Cortex of kidney (tissue), 1 donor: ENCODE measurements at places on chromosomes 11 and 22.

DNA sequence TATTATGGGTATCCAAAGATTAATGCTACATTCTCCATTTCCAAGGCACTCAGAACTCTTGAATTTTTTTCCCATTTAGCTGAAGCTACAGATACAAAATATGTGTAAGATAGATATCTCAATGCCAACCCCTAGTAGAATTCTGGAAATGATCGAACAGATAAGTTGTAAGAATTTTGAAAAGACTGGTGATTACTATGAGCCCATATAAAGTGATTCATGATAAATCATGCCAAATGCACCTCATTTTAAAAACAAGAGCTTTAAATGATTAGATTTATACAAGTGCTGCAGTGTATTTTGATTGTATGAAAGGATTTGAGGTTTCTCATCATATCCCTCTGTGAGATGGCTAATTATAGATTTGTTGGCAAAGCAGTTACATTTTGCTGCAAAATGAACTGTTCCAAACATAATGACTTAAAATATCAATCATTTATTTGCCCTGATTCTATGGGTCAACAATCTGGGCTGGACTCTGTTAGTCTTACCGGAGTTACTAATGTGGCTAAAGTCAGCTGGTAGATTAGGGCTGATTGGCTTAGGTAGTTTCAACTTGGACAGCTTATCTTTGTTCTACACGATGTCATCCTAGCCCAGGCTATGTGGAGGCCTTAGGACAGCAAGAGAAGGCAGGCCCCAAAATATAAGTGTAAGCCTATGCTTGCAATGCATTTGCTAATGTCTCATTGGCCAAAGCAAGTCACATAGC lies 3.4 kb downstream of the OR10V1 start:
- DNase-seq, result no peak

- DNase-seq, result no peak
These were observed 428.5 kb downstream of the SOX6 start for GRCh38 chr11:15927864-15928217.

DNA sequence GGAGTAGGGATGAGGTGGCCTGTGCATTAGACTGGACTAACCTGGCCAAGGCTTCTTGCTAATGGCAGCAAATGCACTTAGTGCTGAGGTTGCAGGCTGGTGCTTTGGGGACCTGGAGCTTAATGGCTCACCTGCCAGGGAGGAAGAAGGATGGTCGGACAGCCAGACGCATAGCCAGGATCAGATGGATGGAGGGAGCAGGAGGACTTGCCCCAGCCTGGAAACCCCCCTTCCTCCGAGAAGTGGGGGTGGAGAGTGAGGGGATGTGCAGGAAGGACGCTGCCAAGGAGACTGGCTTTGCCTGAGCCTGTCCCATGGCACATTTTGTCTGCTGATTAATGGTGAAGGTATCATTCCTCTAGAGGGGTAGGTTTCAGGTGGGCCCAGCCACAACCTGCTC lies 17.9 kb downstream of the IGLL1 start:
- no peak for DNase-seq

GRCh38 chr11:69939551-69940245 lies 120.5 kb upstream of the FGF3 start:
- no peak for DNase-seq

- DNase-seq, result no peak
These were observed 39.3 kb downstream of the RPL27A start for GRCh38 chr11:8721609-8722500.

DNA sequence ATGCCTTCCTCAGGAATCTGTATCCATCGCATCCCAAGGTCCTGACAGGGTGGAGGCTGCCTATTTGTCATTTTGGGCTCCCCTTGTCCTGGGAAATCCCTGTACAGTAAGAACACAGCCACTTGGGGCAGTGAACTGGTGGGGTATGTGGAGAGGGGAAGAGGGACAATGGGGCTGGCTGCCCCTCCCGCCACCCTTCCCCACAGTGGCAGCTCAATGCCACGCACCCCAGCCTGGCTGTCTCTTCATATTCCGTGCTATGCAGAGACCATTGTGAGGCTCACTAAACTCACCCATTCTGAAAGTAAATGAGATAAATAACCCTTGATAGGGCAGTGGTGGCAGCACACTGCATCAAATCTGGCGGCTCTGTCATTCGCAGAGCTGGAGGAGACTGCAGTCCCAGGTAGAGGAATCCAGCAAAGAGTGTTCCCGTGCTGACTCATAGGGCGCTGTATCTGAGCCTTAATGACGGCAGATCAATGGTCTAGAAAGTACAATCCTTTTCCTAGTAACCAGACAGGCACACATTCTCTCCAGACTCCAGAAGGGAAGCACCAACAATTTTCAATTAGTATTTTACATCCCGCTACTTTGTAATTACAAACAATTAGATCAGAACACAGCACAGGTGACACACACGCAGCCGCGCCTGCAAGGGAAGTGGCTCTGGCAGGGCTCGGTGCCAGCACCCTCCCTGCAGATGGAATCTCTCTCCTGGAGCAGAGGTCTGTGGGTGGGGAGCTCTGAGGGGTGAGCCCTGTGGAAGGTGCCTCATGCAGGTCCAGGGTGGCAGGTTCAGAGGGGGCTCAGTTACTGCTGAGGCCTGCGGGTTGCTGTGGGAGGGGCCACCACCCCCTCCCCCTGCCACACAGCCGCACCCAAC lies 167.9 kb upstream of the B3GAT1 start:
- no peak for DNase-seq

- DNase-seq, result no peak
These were observed 29.4 kb downstream of the APOL1 start for GRCh38 chr22:36282328-36282831.

GRCh38 chr11:57349491-57350274 lies 11.5 kb downstream of the P2RX3 start:
- DNase-seq, result no peak

DNA sequence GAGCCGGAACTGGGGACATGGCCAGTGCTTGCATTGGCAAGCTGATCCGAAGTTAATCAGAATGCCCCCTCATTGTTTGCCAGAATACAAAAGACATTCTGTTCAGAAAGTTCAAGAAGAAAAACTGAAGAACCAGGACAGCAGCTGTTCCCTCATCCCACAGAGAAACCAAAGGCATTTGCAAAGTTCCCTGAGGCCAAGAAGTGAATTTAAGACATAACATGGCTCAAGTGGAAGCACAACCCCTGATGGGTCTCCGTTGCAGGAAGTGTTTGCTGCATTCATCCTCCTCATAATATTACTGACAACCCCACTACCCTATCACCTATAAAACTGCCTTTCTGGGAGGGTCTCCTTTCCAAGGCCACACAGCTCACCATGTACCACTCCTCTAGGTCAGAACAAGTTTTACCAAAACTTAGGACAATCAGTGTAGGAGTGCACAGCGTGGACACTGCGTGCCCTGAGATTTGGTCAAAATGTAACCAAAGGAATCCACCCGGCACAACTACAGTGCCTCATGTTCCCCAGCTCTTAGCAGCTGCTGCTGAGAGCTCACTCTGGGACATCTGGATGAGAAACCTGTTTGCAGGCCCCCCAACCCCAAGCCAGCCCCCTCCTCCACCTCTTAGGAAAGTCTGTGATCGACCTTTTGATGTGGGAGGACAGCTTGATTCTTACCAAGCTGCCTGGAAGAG lies 101.6 kb upstream of the AKIP1 start:
- no peak for DNase-seq
